ENCODE measurements at places on chromosomes 6 and 20.

- DNase-seq, result no peak
These were observed 12.2 kb downstream of the TGIF2 start for GRCh38 chr20:36585410-36586125.

DNA sequence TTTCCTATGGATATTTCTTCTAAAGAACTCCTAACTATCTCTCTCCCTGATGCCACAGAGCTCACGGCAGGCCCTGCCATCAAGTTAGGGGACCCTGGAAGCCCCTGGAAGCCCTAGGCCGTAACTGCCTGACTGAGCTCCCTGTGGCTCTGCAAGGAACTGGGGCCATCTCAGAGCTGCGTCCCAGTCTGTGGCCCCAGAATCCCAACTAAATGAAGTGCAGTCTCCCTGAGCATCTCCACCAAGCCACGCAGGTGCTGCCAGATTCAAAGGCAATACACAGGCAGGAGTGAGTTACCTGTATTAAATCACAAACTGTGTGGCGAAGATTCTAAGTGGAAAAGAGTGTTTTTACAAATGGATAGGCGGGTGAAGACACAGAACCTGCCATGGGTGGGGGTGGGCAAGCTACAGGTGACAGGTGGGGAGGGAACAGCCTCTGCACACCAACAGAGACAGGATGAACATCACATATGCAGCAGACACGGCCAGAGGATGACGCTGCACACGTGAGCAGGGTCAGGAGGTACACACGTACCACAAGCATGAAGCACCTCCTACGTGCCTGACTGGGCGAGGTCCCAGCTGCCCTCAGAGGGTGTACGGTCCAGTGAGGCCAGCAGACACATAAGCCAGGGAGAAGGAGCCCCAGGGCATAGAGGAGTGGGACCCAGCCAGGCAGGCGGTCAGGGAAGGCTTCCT lies 358.5 kb downstream of the ZFAND3 start:
- no peak for DNase-seq

DNA sequence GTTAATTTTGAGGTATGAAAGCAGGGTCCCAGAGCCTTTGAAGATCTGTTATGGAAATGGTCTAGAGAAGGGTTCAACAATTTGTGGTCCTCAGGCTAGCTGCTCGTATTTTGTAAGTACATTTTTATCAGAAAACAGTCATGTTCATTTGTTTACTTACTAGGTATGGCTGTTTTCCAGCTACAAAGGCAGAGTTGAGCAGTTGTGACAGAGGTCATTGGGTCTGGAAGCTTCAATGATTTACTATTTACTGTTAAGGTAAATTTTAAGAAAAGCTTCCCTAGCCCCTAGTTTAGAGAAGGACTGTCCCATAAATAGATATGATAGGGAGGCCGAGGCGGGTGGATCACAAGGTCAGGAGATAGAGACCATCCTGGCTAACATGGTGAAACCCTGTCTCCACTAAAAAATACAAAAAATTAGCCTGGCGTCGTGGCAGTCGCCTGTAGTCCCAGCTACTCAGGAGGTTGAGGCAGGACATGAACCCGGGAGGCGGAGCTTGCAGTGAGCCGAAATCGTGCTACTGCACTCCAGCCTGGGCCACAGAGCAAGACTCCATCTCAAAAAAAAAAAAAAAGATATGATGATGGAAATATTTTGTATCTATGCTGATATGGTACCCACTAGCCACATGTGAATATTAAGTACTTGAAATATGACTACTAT lies 538.4 kb upstream of the CITED2 start:
- no peak for DNase-seq

DNA sequence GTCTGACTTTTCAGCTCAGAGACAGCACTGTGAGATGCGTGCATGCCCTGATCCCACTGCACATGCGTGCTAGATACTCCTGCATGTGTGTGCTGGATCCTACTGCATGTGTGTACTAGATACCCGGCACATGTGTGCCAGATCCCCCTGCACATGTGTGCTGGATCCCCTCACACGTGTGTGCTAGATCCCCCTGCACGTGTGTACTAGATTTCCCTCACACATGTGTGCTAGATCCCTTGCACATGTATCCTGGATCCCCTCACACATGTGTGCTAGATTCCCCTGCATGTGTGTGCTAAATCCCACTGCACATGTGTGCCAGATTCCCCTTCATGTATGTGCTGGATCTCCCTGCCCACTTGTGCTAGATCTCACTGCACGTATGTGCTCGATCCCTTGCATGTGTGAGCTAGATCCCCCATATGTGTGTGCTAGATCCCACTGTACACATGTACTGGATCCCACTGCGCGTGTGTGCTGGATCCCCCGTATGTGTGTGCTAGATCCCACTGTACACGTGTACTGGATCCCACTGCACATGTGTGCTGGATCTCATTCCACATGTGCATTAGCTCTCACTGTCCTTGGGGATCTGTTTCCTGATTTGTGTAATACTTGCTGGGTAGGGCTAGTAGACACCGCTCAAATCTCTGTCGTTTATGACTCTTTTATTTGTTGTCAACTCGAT lies 214.6 kb downstream of the SMOC2 start:
- DNase-seq, result no peak

- no peak for DNase-seq
These were observed 56.1 kb upstream of the SDHAF4 start for GRCh38 chr6:70510600-70510999.

DNA sequence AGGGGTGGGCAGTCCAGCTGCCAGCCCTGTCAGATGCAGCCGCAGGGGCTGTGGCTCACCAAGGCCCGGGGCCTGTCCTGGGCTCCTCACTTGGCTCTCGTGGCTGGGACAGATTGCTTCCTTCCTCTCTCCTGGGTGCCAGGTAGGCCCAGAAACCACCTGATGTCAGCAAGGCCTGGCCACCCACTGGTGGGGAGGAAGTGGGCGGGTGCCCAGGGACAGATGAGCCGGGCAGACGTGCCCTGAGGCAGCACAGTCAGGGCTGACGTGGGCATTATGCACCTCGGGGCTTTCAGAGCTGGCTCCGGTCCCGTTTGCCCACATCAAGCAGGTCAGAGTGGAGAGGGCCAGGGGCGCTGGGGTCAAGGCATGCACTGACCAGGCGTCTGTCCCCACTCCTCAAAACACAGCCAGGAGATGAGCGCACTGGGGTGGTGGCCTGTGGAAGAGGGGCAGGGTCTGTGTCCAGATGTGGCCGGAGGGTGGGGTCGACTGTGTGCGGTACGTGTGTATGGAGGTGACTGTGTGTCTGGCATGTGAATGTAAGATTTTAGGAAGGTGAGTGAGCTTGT lies 133.2 kb upstream of the PTPN1 start:
- DNase-seq, result no peak

DNA sequence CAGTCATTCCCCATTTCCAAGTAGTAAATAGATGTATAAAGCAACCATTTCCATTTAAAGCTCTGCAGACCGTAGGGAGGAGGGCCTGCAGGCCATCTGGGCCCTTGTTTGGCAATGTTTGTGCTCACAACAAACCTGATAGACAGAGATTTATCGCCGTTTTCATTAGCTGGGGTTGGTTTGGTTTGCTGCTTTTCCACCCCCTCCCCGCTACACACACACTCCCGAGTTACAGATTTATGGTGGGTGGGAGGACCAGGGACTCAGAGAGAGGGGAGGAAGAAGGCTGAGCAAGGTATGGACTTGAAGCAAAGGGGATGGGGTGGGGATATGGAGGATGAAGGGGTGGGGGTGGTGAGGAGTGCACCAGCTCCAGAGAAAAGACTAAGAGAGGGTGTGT lies 36.6 kb upstream of the FOXP4 start:
- no peak for DNase-seq

GRCh38 chr6:106451439-106451838 lies 90.9 kb downstream of the CRYBG1 start:
- no peak for DNase-seq

- DNase-seq, result no peak
These were observed 44.3 kb downstream of the HDGFL1 start for GRCh38 chr6:22613695-22614094.

DNA sequence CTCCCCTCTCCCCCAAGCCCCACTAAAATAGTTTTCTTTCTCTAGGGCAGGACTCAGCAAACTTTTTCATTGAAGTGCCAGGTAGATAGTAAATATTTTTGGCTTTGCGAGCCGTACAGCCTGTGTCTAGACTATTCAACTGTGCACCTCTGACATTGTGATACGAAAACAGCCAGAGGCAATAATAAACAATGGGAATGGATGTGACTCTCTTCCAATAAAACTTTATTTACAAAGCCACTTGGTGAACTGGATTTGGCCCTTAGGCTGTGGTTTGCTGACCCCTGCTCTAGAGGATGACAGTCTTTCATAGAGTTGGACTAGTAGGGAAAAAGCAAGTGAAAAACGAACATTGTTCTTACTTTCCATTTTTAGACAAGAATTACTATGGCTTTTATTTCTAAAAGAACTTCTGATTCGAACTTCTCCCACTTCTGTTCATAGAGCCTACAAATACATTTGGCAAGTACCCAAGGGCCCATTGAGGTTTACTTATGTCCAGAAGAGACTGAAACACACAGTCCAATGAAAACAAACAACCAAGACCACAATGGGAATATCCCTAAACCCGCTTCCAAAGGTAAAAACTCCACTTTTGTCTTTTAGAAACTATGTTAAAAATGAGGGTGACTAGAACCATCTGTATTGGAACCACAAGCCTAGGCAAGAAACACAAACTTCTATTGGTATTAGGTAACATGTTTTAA lies 46.4 kb upstream of the CDKAL1 start:
- no peak for DNase-seq

- DNase-seq, result no peak
These were observed 206.1 kb upstream of the PRDM1 start for GRCh38 chr6:105880030-105880492.

DNA sequence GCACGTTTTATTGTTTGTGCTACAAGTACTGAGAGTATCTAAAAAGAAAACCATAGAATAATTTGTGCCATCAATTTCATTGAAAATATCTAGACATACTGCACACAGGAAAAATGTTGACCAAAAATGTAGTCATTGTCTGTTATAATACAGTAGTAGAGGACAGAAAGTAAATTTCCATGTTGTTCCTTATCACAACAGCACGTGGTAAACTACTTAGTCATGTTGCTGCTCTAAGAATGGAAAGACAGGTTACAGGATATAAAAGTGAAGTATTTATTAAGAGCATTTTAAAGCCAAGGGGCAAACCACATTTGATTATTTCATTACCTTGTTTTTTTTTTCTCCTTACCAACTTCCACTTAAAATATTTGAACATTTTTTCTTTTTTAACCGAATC lies 89.0 kb upstream of the CEP85L start:
- DNase-seq, result no peak

DNA sequence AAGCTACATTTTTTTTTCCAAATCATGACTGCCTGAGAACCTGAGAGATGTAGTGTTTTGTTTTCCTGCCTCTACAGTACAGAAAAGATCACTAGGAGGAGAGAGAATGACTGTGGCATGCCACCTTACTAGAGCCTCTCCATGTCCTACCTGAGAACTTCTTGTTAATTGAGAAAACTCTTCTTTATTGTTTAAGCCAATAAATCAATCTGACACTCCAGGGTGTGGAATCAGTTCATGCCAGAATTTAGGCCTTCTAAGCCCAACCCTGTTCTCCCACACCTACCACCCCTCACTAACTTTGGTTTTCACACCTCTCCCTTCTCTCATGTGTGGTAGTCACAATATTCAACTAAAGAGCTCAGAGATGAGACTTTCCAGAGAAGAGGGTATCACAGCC lies 24.9 kb upstream of the BTN3A2 start:
- no peak for DNase-seq
